ENCODE measurements at places on chromosomes 5 and 9. TPM values are rescaled to one million over a fixed set of nuclear protein-coding genes. Genes with fewer than 3 reads are reported as not detected.

The SLC36A3 gene
- total RNA-seq, result not detected

DNA sequence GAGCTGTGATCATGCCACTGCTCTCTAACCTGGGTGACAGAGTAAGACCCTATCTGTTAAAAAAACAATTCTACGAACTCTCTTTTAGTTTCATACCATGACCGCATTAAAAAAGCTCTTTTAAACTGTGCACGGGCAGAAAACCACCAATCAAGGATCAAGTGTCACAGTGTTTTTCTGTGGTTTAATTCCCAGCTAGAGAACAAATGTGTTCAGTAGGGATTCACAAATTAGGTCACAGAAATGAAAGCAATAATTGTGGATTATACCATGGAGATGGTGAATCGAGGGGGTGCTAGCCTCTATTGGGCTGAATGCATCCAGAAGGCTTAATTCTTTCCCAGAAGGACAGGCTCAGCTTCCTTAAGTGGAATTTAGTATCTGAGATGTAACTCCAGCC, 79.1 kb downstream of the ATG10 start:
- H3K4me3 ChIP-seq, result no peak overlapping the region
- no peaks in the 10 kb centered on the region for H3K4me1 ChIP-seq
- H3K27me3 ChIP-seq, result no peaks in the 10 kb centered on the region

DNA sequence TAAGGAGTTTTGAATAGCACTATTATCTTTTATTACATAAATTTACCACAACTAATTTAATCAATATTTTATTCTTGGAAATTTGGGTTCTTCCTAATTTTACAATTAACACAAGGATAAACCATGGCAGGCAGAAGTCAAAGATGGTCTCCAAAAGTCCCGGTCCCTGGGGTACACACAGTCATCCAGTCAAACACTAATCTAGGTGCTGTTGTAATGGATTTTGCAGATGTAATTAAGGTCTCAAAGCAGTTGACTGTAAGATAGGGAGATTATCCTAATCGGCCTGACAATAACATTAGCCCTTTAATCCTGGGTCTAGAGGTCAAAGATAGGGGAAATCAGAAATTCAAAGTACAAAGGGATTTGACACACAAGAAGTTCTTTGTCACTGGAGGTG, 57.5 kb upstream of the HTR1A start:
- no peak for DNase-seq
- no peak overlapping the region for H3K27ac ChIP-seq
- no peaks in the 10 kb centered on the region for H3K4me1 ChIP-seq
- H3K36me3 ChIP-seq, result no peaks in the 10 kb centered on the region
- no peak overlapping the region for H3K4me3 ChIP-seq

The DOCK8 gene
- 141 TPM for total RNA-seq

- DNase-seq, result no peak
- H3K27ac ChIP-seq, result no peak overlapping the region
- H3K4me1 ChIP-seq, result no peaks in the 10 kb centered on the region
- peaks cover 8% of the 10 kb centered on the region for H3K27me3 ChIP-seq
These were observed 130.2 kb upstream of the SV2C start for GRCh38 chr5:75952963-75953362.

The DCTN3 gene
- total RNA-seq, result 85.3 TPM

The RMI1 gene
- 22.6 TPM for total RNA-seq

GRCh38 chr9:6054280-6055099, 39.1 kb upstream of the RANBP6 start:
- no peak overlapping the region for H3K27ac ChIP-seq
- peak; percentile 66 for DNase-seq
- no peaks in the 10 kb centered on the region for H3K36me3 ChIP-seq
- no peaks in the 10 kb centered on the region for H3K27me3 ChIP-seq
- peaks cover 7% of the 10 kb centered on the region for H3K4me1 ChIP-seq

DNA sequence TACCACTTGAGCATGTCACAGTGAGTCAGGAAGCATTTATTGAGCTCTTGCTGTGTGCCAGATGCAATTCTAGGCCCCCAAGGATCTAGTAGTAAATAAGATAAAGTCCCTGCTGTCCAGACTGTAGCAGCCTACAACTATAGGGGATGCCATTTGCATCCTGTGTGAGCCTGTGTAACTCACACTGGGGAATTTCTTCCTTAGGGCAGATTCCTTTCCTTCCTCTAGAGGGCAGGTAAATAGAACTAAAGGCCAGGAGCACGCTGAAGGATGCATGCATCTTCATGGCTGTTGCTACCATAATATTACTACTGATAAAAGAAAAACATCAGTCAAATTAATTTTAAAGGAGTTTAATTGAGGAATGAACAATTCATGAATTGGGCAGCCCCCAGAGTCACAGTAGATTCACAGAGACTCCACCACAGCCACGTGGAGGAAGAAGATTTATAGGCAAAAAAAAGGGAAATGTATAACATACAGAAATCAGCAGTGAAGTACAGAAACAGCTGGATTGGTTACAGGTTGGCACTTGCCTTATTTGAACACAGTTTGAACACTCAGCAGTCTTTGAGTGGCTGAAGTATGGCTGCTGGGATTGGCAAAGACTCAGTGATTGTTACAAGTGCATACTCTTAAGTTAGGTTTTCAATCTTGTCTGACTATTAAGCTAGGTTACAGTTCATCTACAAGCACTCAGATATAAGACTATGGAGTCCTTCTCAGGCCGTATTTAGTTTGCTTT, 98.9 kb downstream of the ACTL7B start:
- H3K36me3 ChIP-seq, result no peaks in the 10 kb centered on the region
- H3K27ac ChIP-seq, result no peak overlapping the region

DNA sequence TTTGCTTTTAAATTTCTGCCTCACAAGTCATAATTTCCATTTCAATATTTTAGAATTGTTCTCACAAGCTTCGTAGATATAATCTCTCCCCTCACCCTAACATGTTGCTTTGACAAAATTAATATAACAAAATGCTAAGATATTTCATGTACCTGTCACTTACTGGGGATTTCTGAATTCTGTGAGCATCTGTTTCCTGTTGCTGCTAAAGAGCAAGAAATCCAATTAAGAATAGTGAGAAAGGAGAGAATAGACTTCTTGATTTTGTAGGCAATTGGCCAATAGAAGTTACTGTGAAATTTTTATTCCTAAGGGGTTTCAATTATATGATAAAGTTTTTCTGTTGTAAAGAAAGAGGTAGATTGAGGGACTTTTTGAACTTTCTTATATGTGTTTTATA, 796.5 kb upstream of the ARRDC3 start:
- H3K27me3 ChIP-seq, result no peaks in the 10 kb centered on the region
- no peak overlapping the region for H3K4me3 ChIP-seq
- no peak overlapping the region for H3K27ac ChIP-seq
- no peaks in the 10 kb centered on the region for H3K36me3 ChIP-seq
- no peak for DNase-seq

DNA sequence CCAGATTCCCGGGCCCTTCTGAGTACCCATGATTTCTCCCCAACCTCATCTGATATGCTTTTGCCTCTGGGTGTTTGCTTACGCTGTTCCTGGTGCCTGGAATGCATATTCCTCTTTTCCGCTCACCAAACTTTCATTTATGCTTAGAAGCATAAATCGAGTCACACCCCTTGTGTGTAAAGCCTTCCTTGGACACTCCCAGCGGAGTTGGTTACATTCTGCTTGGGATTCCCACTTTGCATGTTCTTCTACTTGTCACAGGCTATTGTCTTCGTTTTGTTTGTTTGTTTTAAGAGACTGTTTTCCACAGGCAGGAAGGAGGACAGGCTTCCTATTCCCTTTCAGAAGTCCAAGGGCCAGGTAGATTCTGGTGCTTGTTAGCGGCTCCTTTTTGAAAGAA, 76.5 kb downstream of the SEC61B start:
- no peaks in the 10 kb centered on the region for H3K36me3 ChIP-seq
- H3K27ac ChIP-seq, result no peak overlapping the region
- no peaks in the 10 kb centered on the region for H3K4me1 ChIP-seq
- H3K27me3 ChIP-seq, result peaks cover 2% of the 10 kb centered on the region
- DNase-seq, result no peak

The ADAMTS19 gene
- not detected for total RNA-seq
